ENCODE measurements at places on chromosomes 12 and 14.

GRCh38 chr14:65703996-65704395 lies 291.5 kb downstream of the FUT8 start:
- no peak for DNase-seq
- H3K4me1 ChIP-seq = no peaks in the 10 kb centered on the region
- no peak overlapping the region for H3K4me3 ChIP-seq
- H3K36me3 ChIP-seq = no peaks in the 10 kb centered on the region

GRCh38 chr14:97253756-97254155 lies 456.6 kb downstream of the VRK1 start:
- H3K4me1 ChIP-seq = no peaks in the 10 kb centered on the region
- no peak for DNase-seq

- H3K4me3 ChIP-seq = no peak within 1 kb of the TSS
- no peak within 1 kb of the TSS for H3K27ac ChIP-seq
- DNase-seq = no peak
- no peaks in the 10 kb centered on the region for H3K4me1 ChIP-seq
- H3K27me3 ChIP-seq = no peaks in the 10 kb centered on the region
These were observed at the start of gene HIGD1C for GRCh38 chr12:50952510-50952909. HIGD1C (plus strand) TSS chr12:50952544; CDS start chr12:50953999, 1,455 bp downstream.

DNA sequence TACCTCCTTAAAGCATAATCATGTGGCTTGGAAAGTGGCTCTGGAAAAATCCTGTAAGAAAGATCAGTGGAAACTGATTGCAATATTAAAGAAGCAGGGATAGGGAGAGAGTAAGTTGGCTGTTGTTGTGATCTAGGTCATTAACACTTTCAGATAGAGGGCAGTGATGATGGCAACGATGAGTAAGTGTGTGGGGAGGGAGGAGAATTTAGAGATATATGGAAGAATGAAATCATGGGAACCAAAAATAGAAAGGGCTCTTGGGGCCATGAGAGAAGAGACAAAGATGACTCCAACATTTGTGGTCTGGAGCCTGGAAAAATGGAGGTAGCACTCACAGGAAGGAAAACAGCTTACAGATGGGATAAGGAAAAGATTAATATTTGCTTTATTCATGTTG lies 23.3 kb downstream of the SNRPF start:
- H3K36me3 ChIP-seq = no peaks in the 10 kb centered on the region
- no peaks in the 10 kb centered on the region for H3K27me3 ChIP-seq
- no peak overlapping the region for H3K27ac ChIP-seq
- H3K4me3 ChIP-seq = no peak overlapping the region

- no peaks in the 10 kb centered on the region for H3K27me3 ChIP-seq
- H3K4me3 ChIP-seq = no peak within 1 kb of the TSS
- H3K36me3 ChIP-seq = no peaks in the 10 kb centered on the region
- no peak within 1 kb of the TSS for H3K27ac ChIP-seq
- DNase-seq = no peak
- H3K4me1 ChIP-seq = no peaks in the 10 kb centered on the region
These were observed at the start of gene OVCH1 for GRCh38 chr12:29497588-29497987. OVCH1 (minus strand) TSS chr12:29497686; CDS start chr12:29497686, 0 bp downstream.
